ENCODE measurements at places on chromosomes 2 and 18.

GRCh38 chr2:176085861-176086771 lies 2.4 kb upstream of the EVX2 start:
- peak; percentile 45 for DNase-seq

DNA sequence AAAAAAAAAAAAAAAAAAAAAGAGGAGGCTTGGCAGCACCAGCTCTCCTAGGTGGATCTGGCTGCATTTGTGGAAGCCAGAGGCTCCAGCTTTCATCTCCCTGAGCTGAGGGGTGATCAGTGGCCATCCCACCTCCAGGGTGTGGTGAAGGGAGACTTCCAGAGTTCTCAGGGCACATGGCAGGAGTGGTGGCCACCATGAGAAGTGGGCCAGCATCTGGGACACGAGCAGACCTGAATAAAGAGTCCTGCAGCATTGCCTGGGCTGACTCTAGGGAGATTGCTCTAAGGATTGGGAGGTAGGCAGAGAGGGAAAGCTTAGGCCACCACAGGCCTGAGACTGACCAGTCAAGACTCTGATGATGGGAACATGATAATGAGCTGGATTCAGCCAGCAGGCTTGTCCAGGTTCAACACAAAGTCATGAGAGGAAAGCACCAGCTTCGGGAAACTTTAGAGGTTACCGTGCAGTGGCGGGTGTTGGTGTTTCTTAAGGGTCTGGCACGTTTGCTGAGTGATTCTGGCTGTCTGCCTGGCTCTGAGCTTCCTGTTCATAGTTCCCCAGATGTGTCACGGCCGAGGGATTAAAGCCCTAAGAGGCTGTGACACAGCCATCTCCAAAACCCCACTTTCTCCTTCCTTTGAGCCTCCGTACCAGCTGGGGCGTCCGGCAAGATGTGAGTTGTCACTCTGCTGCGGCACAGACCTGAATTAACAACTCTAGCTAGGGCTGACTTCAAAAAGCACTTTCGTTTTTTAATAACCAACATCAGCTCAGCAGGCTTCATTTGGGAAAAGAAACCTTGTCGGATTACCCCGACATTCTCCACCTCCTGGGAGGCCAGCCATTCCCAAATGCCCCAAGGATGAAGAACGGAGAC lies 38.3 kb upstream of the IL1R1 start:
- peak; percentile 66 for DNase-seq

GRCh38 chr2:48189552-48190228 lies 283.4 kb upstream of the FBXO11 start:
- peak; percentile 49 for DNase-seq

- DNase-seq = no peak
Measured at GRCh38 chr2:5227062-5227699, 465.0 kb upstream of the SOX11 start.

DNA sequence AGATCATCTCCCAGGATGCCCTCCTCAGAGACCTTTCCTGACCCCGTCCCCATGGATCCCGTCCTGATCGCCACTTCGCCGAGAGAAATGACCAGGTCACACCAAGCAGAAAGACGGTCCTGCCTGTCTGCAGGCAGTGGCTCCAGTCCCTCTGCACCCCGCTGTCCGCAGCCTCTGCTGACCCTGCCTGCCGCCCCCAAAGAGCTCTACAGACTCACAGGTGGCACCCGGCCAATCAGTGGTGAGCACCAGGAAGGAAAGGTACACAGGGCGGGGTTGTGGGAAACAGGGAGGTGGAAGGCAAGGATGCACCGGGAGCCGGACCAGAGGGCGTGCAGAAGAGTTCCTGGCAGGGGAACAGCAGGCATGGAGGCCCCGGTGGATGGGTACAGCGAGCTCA lies 94.8 kb downstream of the NDUFA10 start:
- no peak for DNase-seq

DNA sequence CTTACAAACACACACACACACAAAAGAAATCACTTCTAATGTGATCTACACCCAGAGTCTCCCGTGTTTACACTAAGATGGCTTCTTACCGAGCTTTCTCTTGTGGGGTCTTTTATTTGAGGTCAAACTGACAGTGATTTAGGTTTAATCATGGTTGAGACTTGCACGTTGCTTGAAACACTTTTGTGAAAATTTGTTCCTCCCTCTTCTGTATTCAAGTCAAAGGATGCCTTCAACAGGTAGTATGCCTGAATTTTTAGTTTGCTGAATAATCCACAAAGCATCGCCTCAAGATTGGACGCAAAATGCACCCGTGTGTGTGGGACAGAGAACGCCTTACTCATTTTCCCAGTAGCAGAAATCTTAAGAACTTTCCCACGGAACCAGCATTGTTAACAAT lies 4.0 kb upstream of the ZNF516 start:
- DNase-seq = no peak

GRCh38 chr18:59057969-59058368 lies 81.7 kb upstream of the SEC11C start:
- DNase-seq = no peak

- no peak for DNase-seq
Measured at GRCh38 chr2:162524849-162525248, 180.9 kb downstream of the GCA start.

DNA sequence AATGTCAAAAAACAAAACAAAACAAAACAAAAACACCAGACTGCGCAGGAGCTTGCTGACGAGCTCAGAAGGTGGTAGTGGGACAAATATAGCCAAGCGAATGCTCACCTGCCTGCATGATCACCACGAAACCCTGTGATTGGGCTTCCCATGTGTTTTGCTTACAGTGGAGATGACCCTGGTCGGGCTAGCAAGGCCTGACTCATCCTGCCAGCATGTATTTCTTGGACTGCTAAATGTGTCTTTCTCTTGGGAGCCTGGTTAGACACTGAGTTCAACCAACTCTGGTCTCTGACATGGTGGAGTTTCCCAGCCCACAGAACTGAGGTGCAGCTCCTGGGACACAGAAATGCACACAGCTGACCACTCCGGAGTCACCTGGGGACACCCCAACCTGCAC lies 30.7 kb upstream of the DUSP2 start:
- no peak for DNase-seq

DNA sequence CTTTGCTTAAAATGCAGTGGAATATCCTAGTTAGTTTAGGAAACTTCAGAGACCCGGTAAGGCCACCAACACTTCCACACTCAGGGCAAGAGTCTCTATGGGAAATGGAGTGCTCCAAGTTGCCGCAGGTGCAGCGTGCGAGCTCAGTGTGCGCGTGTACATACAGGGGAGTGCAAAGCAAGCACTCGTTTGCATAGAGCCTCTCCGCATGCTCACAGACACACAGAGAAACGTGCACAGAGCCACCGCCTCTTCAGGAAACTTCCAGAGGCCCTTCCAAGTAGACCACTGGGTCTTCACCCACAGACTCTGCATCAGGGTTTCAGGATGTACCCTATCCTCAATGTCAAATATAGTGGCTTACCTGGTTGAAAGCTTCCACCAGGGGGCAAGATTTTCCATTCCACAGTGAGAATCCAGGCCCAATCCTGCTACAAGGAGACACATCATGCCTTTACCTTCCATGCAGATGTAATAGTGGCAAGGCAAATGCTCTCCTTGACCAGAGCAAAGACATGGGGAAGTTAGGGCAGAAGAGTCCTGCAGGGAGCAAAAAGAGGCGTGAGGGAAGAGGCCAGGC lies 513.0 kb upstream of the MYT1L start:
- no peak for DNase-seq

DNA sequence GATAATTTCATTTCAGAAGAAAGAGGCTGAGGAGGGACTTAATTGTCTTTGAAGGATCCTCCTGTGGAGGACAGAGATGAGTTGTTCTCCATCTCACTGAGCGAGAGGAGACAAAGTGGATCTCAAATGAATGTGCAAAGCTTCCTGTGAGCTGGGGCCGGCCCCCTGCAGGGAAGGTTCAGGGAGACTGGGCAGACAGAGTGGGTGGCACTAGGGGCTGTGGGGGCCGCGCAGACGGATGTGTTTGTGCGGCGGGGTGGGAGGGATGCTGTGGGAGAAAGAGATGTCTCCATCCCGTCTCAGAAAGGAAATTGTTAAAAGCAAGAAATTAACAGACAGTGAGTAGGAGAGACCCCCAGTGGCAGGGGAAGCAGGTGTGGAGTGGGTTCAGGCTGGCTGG lies 29.1 kb downstream of the KLHL29 start:
- no peak for DNase-seq

GRCh38 chr2:67625178-67625577 lies 228.0 kb downstream of the ETAA1 start:
- DNase-seq = no peak

- DNase-seq = no peak
Measured at GRCh38 chr2:165864296-165864695, 70.2 kb upstream of the GALNT3 start.

DNA sequence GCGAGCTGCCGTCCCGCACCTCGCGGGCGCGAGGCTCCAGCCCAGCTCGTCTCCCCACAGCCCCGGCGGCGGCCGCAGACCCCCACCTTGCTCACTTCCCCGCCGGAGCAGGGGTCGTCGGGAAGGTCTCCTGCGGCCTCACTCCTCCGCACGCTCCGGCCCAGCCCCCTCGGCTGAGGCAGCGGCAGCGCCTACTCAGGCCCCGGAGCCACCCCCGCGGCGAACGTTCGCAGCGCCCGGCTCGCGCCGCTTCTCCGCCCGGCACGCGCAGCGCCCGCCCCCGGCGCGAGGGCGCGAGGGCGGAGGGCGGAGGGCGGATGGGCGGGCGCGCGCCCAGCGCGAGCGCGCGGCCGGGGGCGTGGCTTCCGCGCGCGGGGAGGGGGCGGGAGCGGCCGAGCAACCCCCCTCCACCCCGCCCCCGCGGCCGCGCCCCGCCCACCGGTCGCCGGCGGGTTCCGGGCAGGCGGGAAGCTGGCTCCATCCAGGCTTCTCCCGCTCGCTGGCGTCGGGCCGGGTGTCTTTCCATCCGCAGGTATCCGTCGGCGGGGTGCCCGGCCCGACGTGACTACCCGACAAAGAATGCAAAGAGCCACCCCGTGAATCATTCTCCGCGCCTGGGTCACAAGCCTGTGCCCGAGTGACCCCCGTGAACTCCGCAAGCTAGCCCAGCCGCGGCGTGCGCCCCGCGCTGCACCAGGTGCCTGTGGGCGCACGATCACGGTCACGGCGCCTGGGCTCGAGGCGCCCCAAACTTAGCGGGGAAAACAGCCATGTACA lies at the start of gene DTNB:
Gene DTNB (minus strand): TSS at position 278 of the 777 bp plus-strand sequence. CDS start 20,917 bp downstream, outside the sequence.
- DNase-seq = peak; percentile 49

Data from tibial nerve (tissue), 4 donors.